ENCODE measurements at places on chromosomes 6 and 20.
A peak's percentile ranks its signal among the peaks of the same experiment; 100 is the strongest.

DNA sequence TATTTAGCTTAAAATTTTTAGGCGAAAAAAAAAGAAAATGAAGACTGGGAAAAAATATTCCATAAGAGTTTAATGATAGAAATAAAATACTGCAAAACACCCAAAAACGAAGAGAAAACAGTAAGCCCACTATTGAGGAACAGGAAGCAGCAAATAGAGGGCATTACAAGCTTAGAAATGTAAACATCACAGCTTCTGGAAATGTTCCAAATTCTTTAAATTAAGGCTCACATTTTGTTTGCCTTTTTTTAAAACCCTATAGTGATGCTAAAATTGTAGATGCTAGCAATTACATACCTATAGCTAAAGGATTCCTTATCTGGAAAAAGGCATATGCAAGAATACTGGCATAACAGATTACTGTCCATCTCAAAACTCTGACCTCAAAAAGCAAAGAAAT is 248.6 kb downstream of the KHDRBS2 start:
- DNase-seq: no peak

- no peak for DNase-seq
These were observed 1.7 kb downstream of the RSPO3 start for GRCh38 chr6:127120023-127120786.

DNA sequence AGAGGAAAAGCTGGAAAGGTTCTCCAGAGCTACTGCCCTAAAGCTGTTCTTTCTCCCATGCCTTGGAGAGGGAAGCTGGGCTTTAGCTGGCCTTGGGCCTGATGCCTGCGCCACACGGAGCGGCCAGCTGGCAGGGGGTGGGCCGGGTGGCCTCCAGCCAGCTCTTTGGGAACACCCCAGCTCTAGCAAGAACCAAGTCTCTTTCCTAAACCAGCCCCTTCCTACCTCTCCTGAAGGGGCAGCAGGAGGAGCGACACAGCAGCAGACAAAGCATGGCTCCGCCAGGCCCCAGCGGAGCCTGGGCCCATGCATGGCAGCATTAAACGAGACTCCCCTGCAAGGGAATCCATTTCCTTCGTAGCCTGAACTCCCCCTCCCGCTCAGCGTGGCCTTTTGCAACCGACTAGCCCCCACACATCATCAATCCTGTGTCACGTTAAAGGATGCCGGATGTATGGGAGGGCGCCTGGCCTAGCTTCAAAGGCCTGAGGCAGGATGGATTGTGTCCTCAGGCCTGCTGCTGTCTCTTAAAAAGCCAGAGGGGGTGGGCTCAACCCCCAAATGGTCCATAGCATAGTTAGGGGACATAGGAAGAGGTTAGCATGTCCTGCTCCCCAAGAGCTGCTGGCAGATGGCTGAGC is 14.0 kb downstream of the MRPS18A start:
- DNase-seq: no peak

DNA sequence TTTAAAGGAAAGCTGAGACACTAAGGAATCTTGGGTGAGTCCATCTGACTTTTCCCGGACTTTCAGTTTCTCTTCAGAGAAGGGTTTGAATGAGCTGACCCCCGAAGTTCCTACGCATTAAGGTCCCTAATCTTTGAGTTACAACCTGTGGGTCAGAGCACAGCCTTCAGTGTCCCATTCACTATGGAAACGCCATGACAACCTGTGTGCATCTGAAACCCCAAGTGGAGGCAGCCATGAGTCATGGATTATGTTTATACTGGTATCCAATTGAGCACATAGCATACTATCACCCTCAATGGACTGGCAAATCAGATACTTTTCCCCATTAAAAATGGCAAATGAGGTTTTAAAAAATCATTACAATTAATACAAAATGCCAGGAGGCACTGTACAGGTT is 11.4 kb downstream of the MYLK4 start:
- no peak for DNase-seq

DNA sequence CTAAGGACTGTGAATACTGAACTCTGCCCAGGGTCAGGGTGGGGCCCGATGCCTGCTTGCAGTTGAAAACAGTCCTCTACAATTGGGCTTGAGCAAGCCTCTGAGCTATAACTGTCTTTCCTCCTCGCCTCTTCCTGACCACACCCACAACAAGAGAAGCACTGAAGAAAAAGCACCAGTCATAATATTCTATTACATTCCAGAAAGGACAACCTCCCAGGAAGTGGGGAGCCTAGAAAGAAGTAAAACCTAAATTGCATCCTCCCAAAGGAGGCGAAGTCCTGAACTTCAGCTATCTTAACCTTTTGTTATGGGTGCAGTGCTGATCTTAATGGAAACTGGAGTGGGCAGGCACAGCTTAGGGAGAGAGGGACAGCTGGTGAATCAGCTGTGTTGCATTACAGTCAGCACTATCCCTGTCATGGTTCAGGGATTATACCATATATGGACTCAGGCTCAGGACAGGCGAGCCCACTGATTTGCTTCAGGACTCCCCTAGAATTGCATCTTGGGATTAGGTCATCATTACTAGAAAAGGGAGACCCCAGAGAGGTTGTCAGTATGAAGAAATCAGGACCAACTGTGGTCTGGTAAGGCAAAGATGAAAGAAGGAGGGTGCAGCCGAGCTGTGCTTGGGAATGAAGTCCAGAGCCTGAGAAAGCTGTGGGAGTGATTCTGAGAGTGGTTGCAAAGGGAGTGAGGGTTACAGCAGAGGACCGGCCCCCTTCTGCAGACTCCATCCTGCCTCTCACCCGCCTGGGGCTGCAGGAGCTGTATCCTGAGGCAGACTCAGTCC is 18.3 kb upstream of the TRAM2 start:
- DNase-seq: peak; percentile 76

DNA sequence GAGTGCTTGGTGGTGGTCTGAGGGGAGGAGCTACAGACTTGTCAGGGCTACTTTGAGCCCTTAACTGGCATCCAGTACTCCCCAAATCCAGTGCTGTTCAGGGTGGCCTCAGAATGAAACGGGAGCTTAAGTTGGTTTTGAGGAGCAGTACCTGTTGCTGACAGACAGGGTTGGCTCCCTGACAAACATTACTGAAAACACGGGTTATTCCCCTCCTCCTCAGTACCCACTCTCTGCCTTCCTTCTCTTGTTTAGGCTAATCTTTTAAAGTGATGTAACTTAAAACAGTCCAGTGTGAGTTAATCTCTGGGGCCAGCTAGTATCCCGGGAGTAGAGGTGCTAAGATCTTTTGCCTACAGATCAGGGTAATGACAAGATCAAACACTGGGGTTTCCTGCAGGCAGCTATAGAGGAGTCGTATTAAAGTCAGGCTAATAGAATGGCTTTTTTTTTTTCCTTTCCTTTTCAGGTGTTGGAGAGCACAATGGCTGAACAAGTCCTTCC is 3.7 kb downstream of the TNFAIP3 start:
- DNase-seq: no peak

DNA sequence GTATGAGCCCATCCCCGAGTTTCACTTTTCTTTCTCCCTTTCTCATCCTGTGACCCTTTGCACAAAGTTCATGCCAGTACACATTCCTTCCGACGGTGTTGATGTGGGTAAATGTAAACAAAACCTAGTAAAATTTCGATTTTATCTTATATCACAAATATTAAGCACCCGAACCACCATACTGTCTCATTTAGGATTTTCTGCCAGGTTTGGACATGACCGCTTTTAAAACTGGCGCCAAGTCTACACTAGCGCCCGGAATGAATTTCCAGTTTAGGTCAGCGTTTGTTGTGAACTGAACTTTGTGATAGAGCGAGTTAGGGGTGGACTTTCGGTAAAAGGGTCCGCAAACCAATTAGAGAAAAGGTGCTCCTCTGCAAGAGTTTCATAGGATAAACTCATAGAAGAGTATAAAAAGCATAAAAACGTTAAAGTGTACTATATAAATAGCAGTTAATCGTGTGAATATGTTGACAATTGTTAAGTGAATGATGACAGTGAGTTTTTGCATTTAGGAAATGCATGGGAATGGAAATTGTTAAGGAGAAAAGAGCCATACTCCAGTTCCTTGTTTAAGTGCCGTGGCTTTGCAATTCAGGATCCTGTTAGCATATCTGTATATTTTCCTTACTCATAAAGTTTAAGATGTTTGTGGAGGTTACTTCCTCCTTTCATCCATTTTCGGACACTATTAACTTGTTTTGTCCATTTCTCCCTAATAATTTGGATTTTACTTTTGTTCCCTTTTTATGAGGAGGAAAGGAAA is 937 bp downstream of the AKAP7 start:
- peak; percentile 32 for DNase-seq

DNA sequence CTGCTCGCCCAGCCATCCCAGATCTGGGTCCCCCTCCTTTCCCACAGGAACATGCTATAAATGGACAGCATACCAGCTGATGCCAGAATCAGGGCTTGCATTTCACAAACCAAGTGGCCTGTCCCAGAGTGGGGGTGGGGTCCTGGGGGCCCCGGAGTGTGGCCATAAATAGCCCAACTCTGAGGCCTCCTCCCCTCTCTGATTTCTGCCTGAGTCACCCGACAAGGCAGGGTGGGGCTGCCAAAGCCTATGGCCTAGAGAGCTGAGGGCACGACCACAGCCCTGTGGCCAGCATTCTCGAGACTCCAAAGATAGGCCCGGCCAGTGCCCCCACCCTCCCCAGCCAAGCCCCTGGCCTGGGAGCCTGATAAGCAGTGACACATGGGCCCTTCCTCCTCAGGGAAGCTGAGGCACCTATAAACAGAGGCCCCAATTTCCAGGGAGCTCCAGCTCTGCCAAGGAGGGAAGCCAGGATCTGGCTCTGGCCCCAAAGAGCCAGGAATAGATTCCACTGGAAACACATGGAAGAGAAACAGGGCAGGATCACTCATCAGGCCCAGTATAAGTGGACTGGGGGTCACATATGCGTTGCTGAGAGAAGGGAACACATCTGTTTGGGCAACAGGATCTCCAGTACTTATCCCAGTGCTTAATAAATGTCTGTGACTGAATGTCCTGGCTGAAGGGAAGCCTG is 20.3 kb downstream of the SNTA1 start:
- peak; percentile 44 for DNase-seq

GRCh38 chr6:23357185-23357766 is 768.7 kb upstream of the NRSN1 start:
- no peak for DNase-seq

DNA sequence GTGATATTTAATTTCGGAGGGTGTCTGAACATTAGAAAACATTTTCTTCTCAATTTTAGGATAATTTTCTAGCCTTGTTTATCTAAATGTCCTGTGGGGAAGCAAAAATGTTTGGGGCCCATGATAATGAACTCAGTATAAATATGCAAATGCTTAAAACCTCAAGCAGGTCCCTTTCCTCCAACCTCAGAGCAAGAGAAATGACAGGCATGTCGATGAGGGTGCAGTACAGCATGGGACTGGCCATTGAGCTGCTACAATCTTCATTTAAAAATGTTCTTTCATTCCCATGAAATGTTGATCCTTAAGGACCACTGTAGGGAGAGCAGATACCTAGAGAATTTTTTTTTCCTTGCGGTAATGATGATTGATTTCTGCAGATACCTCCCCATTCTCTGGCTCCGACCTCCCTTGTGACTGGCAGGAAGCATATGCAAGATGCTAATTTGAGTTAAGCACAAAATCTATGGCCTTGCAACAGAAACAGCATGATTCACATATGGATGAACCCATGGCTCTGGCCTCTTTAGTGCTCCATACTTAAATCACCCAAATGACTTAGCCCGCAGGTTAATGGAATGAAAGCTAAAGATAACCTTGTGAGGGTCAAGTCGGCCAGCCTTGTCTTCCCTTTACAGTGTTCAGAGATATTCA is 243.3 kb downstream of the SOX4 start:
- no peak for DNase-seq

- DNase-seq: no peak
These were observed 88.1 kb downstream of the TNFRSF21 start for GRCh38 chr6:47221565-47221964.

- no peak for DNase-seq
These were observed 33.2 kb upstream of the IGF2R start for GRCh38 chr6:159935633-159936032.

DNA sequence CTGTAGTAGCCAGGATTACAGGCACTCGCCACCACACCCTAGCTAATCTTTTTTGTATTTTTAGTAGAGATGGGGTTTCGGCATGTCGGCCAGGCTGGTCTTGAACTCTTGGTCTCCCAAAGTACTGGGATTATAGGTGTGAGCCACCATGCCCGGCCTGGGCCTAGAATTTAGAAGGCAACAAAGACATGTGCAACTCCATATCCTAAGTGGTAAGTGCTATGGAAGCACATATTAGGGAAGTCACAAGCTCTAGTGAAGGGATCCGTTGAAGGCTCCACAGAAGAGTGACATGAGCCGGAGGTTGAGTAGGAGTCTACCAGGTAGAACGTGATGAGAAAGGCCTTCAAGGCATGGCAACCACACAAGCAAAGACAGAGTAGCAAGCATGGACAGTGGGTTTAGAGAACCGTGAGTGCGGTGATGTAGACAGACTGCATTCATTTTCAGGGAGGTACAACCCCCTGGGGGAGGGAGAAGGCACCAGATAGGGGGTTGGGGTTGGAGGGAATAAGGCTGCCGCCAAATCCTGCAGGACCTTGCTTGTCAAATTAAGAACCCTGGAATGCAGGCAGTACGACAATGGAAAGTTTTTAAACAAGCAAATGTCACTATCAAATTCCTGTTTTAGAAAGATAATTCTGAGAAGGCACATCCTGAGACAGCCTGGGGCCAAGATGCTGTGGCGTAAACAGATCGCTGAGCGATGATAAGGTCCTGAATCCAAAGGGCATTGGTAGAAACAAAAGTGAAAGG is 50.2 kb downstream of the ARHGAP18 start:
- no peak for DNase-seq

GRCh38 chr20:45459606-45460005 is 9.9 kb upstream of the WFDC2 start:
- DNase-seq: no peak

GRCh38 chr6:43727634-43728033 is 40.0 kb upstream of the MRPS18A start:
- DNase-seq: no peak

DNA sequence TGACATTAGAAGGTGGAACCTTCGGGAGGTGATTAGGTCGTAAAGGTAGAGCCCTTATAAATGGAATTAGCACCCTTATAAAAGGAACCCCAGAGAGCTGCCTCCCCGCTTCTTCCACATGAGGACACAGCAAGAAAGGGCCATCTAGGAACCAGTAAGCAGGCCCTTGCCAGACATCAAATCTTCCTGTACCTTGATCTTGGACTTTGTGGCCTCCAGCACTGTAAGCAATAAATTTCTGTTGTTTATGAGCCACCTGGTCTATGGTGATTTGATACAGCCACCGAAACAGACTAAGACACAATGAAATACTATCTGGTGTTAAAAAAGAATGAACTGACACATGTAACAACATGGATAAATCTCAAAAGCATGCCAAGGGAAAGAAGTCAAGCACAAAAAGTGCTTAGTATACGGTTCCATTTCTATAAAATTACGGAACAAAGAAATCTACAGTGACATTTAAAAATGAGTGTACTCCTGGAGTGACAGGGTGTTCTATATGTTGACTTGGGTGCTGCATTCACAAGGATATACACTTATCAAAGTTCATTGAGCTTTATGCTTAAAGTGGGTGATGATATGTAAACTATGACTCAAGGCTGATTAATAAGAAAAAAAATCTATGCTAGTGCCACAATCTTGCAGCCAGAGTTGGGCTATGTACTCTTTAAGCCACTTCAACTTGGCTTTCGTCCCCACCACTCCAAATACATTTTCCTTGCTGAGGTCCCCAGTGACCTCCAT is 18.4 kb downstream of the SERPINB1 start:
- DNase-seq: peak; percentile 64

- DNase-seq: peak; percentile 68
These were observed at the start of gene ATXN1 for GRCh38 chr6:16760516-16761470. TSS of gene ATXN1 (minus strand) at chr6:16761460.
